ENCODE measurements at places on chromosomes 4 and X.

DNA sequence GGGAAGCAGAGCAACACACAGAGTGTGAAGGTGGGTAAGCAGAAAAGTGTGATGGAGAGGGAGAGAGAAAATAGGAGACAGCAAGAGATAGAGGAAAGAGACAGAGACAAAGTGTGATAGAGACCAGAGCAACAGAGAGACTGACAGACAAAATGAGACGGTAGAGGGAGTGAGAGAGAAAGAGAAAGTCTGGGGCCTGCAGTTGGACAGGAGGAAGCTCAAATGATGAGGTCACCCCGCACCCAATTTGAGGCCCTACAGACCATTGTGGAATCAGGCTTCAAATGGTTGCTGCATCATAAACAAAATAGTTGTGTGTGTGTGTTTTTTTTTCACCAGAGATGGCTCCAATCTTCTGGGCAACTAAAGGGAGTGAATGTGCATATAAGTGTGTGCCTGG lies 48.0 kb upstream of the ARHGAP36 start:
- DNase-seq, result no peak

DNA sequence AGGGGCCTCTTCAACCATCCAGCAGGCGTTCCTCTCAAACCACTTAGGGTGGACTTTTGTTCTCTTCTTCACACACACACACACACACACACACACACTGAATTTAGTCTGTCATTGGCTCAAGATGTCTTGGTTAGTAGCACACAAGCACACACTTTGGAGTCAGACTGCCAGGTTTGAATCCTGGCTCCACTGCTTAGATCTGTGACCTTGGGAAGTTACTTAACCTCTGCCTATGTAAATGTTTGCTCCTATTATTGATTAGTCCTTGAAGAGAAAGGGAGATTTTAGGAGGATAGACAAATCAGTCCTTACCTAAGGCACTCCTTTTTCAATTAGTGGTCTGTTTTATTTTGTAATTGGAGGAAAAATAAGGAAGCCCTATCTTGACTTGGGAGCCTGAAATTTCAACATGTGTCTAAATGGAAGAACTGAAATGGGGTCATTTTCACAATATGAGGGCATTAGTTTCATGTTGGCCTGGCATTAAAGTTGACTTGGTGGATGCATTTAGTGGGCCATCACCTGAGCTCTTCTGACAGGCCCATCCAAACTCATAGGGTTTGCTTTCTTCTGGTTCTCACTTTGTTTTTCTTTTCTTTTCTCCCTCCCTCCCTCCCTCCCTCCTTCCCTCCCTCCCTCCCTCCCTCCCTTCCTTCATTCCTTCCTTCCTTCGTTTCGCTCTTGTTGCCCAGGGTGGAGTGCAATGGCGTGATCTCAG lies 13.3 kb upstream of the TMEM131L start:
- DNase-seq, result no peak

- peak; percentile 68 for DNase-seq
Measured at GRCh38 chrX:38220024-38220414, 652 bp downstream of the SRPX start.

DNA sequence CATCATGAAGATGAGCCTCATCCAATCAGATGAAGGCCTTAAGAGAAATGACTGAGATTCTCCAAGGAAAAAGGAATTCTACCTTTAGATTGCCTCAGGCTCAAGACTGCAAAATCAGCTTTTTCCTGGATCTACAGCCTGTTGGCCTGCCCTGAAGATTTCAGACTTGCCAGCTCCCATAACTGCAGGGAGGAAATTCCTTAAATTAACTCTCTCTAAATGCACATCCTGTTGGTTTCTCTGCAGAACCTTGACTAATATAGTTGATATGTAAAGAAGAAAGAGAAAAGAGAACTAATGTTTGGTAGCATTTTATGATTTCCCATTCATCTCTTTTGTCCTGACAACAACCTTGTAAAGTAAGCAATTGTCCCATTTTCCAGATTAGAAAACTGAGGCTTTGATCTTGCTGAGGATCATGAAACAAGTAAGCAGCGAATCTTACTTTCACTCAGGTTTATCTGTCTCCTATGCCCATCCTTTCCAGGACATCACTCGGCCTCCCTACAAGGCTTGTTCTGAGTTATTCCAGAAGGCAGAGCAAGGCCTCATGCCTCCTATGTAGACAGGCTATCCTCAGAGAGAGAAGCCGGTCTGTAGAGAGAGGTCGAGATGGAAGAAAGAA lies 115.0 kb upstream of the LDB2 start:
- DNase-seq, result peak; percentile 57

GRCh38 chr4:82097504-82097903 lies 276.3 kb downstream of the HNRNPD start:
- peak; percentile 1 for DNase-seq

- peak; percentile 3 for DNase-seq
Measured at GRCh38 chr4:4524364-4524763, 17.5 kb downstream of the STX18 start.

- DNase-seq, result no peak
Measured at GRCh38 chr4:37830640-37831039, 4.2 kb downstream of the PGM2 start.
